ENCODE measurements at places on chromosomes 1 and 21.

GRCh38 chr21:36456729-36457414 lies 23.1 kb downstream of the CLDN14 start:
- no peak for DNase-seq

GRCh38 chr1:95117207-95118066 lies at the start of gene TLCD4:
TSS of gene TLCD4 (plus strand) at chr1:95117355. CDS start at chr1:95143902, 26,547 bp downstream.
- no peak for DNase-seq

DNA sequence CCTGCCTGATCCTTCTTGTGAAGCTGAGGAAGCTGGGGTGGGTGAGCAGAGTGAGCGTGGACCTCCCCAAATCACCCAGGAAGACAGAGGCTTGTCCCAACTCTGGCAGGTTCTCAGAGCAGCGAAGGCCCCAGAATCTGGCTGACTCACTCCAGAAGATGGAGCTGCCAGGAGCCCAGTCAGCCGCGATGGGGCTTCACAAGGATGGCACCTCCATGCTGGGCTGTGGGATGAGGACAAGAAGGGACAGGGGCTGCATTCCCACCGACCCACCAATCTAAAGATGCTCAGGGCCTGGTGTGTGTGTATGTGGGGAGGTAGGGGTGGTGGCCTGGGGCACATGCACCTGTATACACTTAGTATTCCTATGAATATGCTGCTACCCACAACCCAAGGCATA lies 52.9 kb downstream of the ATP1A1 start:
- no peak for DNase-seq

DNA sequence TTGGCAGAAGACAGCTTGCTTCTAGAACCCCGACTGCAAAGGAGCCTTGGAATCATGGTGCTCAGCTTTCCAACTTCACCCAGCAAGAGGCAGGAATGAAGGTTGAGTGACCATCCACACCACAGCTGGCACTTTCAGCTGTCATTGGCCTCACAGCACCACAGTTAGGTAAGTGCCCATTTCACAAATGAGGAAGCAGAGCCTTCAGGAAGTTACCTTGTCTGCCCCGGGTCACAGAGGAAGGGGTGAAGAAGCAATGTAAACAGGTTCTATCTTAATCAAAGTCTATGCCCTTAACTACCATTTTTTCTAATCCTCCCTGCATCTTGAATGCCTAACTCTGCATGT lies 156.0 kb downstream of the GLUL start:
- no peak for DNase-seq

DNA sequence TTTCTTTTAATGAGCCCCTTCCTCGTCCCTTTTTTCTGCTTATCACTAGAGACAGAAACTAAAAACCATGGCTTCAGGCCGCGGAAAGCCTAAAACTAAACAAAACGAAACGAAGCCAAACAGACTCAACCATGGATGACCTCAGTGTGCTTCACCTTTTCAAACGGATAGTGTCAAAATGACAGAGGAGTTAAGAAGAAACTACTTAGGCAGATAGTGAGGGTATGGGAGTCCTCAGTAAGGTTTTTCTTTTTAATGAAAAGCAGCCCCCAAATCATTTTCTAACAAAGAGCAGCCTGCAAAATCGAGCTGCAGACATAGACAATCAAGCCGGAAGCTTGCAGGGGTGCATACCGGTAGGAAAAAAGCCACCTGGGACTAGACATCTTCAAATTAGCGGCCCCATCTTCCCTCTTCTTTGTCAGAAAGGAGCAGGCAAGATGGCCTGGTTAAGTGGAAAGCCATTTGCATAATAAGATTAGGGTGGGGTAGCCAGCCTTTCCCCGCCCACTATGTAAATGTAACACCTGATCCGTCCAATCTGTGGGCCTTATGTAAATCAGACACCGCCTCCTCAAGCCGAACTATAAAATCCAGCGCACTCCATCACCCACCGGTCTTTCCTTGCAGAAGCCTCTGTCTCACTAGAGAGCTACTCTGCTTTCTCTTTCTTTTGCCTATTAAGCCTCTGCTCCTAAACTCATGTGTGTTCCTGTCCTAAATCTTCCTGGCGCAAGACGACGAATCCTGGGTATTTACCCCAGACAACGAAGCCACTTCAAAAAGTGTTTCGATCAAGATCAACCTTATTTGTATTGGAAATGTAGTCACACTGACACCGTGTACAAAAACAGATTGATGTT lies 6.2 kb upstream of the ERO1B start:
- no peak for DNase-seq

- no peak for DNase-seq
Observed at GRCh38 chr1:194717941-194718340, 1531.5 kb upstream of the B3GALT2 start.

- no peak for DNase-seq
Observed at GRCh38 chr1:160973491-160973890, 18.9 kb upstream of the ITLN2 start.

DNA sequence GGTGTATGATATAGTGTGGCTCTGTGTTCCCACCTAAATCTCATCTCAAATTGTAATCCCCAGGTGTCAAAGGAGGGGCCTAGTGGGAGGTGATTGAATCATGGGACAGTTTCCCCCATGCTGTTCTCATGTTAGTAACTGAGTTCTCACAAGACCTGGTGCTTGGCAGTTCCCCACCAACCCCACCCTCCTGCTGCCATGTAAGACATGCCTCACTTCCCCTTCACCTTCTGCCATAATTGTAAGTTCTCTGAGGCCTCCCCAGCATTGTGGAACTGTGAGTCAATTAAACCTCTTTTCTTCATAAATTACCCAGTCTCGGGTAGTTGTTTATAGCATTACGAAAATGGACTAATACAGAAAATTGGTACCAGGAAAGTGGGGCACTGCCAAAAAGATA lies 1705.3 kb downstream of the NCAM2 start:
- DNase-seq = peak; percentile 30

GRCh38 chr1:112478314-112478713 lies 30.5 kb upstream of the WNT2B start:
- DNase-seq = no peak

- no peak for DNase-seq
Observed at GRCh38 chr21:36703626-36704280, 4.8 kb downstream of the SIM2 start.

DNA sequence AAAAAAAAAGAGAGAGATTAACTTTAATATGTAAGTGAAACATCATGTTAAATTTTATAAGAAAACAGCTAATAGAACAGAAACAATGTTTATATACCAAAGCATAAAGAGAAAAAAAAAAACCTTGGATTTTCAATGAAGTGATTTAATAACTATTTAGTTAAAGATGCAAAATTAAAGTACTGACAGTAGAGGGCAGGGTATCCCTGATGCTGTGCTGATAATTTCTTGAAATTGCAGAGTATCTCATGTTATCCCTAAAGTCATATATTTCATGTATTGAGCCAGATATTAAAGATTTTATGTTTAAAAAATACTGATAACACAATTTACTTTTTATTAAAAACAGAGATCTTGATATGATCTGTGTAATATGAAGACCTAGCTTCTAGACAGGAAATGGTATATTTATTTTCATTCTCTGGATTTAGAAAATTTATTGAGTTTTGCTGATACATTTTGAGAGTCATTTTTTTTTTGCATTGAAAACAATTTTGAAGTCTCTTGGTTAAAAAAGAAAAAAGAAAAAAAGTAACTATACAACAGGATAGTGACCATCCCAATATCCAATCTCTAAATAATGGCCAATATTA lies 273.2 kb downstream of the USP25 start:
- no peak for DNase-seq

- DNase-seq = no peak
Observed at GRCh38 chr1:213953806-213954205, 34.0 kb upstream of the PROX1 start.

DNA sequence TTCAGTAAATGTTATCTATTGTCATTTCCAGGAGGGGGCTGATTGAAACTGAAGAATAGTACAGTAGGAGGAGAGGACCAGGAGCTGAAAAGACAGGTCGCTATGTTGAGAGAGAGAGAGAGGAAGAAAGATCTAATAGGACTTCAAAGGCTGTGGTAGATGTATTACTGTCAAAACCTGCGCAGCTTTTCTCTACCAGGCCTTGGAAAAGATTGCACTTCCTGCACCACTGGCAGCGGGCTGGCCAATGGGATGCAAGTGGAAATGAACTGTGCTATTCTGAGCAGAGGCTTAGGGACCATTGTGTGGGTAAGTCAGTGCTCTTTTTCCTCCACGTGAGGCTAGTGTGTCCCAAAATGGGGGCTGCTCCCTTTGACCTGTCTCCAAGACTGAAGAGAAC lies 47.1 kb downstream of the MDM4 start:
- DNase-seq = no peak

Data from GDM1 (cell line).